ENCODE measurements at places on chromosomes 13 and 19. TPM values are rescaled to one million over a fixed set of nuclear protein-coding genes. Genes with fewer than 3 reads are reported as not detected.

GRCh38 chr13:32796754-32797153 lies 210.5 kb downstream of the PDS5B start:
- no peak for DNase-seq

GRCh38 chr13:62847520-62847919 lies 1431.9 kb upstream of the PCDH20 start:
- DNase-seq: no peak

The TMEM59L gene
- total RNA-seq: not detected

The LRCH1 gene
- 11.9 TPM for total RNA-seq

The IGFL1 gene
- total RNA-seq: not detected

Data from epithelial cell of proximal tubule (primary cell).